ENCODE measurements at places on chromosomes 2 and 18. TPM values are rescaled to one million over a fixed set of nuclear protein-coding genes. Genes with fewer than 3 reads are reported as not detected.

DNA sequence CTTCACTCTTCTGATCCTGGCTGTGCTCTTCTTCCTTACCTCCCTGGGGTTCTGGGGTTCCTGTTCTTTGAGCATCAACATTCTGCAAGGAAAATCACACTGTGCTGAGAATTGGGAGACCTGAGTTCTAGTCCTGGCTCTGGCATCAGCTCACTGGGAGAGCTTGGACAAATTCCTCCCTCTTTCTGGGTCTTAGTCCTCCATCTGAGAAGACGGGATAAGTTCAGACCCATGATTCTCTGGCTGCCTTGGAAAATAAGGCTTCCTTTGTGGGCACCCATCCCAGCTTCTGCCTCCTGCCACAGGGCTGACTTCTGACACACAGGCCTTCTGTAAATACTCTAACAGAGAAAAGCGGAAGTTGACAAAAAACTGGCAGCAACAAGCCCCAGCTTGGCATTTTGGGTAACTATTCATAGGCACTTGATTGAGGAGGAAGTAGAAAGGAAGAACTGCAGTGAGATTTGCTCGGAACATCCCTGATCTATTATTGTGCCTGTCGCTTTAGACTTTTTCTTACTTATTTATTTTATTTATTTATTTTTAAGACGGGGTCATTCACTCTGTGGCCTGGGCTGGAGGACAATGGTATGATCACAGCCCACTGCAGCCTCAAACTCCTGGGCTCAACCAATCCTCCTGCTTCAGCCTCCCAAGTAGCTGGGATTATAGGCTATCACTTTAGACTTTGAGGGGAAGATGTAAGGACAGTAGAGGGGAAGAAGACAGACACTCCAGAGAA is 7.9 kb downstream of the PCBP1 start:
- H3K4me1 ChIP-seq, result peaks cover 48% of the 10 kb centered on the region
- DNase-seq, result peak; percentile 30
- H3K27ac ChIP-seq, result peak overlapping the region; percentile 93
- H3K4me3 ChIP-seq, result peak overlapping the region; percentile 81
- H3K36me3 ChIP-seq, result peaks cover 17% of the 10 kb centered on the region
- no peaks in the 10 kb centered on the region for H3K27me3 ChIP-seq

GRCh38 chr2:206452242-206452641 is 8.9 kb downstream of the ADAM23 start:
- H3K27me3 ChIP-seq, result peaks cover 52% of the 10 kb centered on the region
- no peaks in the 10 kb centered on the region for H3K4me1 ChIP-seq
- H3K27ac ChIP-seq, result no peak overlapping the region
- no peak for DNase-seq
- H3K36me3 ChIP-seq, result no peaks in the 10 kb centered on the region
- H3K4me3 ChIP-seq, result no peak overlapping the region

GRCh38 chr2:236744716-236745115 is 175.1 kb downstream of the ACKR3 start:
- peaks cover 4% of the 10 kb centered on the region for H3K27me3 ChIP-seq
- DNase-seq, result no peak
- H3K4me3 ChIP-seq, result no peak overlapping the region
- H3K27ac ChIP-seq, result no peak overlapping the region
- no peaks in the 10 kb centered on the region for H3K36me3 ChIP-seq

DNA sequence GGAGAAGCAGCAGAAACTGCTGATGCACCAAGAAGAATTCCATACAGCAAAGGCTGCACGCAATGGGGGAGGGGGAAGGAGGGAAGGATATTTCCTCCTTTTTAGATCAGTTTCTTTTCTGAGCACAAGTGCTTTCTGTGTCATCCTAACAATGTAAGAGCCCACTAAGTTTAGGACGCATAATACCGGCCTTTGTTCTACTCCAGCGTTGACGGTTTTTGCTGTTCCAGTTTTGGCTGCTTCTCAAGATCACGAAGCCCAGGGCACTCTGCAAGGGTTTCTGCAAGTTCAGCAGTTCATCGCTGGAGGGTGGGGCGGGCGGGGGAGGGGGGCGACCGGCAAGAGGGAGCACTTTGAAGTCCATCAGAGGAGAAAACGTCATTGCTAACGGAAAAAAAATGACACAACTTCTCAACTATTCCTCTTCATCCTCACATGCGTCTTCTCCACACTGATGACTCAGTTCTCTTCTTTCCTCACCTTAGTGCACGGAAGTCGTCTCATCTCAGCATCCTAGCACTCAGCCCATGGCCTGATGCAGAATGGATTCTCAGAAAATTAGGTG is 8.7 kb downstream of the FAM178B start:
- no peak for DNase-seq
- H3K4me3 ChIP-seq, result no peak overlapping the region
- peaks cover 13% of the 10 kb centered on the region for H3K4me1 ChIP-seq
- H3K27ac ChIP-seq, result peak overlapping the region; percentile 2
- no peaks in the 10 kb centered on the region for H3K36me3 ChIP-seq
- H3K27me3 ChIP-seq, result no peaks in the 10 kb centered on the region

GRCh38 chr2:164581050-164581449 is 40.2 kb downstream of the GRB14 start:
- H3K27me3 ChIP-seq, result no peaks in the 10 kb centered on the region
- H3K36me3 ChIP-seq, result no peaks in the 10 kb centered on the region
- no peak overlapping the region for H3K27ac ChIP-seq
- no peak for DNase-seq
- no peaks in the 10 kb centered on the region for H3K4me1 ChIP-seq
- H3K4me3 ChIP-seq, result no peak overlapping the region

DNA sequence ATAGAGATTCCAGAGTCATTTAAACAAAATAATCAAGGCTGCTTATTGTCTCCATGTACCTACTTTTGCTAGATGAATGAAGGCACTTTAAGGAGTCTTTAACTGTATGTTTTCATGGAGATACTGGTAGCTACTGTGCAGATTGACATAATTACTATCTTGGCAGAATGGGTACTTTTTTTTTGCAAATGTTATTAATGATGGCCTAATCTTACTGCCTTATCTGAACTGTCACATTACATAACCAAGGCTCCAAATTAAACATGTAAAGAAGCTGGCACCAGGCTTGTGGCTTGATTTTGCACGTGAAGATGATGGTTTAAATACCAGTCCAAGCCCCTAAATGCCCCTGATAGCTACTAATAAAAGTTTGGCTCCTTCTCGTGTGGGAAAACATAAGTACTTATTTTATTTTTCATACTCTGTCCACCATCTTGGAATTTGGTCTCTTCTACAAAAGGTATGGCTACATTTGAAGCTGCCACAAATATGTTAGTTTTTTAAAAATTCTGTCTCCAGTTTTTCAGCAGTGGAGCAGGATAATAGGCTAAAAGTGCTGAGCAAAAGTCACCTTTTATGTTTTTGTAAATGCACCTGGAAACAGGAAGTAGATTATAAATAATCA is 4.1 kb downstream of the TRIB2 start:
- no peaks in the 10 kb centered on the region for H3K27me3 ChIP-seq
- H3K4me3 ChIP-seq, result no peak overlapping the region
- H3K36me3 ChIP-seq, result peaks cover 14% of the 10 kb centered on the region
- no peak overlapping the region for H3K27ac ChIP-seq

DNA sequence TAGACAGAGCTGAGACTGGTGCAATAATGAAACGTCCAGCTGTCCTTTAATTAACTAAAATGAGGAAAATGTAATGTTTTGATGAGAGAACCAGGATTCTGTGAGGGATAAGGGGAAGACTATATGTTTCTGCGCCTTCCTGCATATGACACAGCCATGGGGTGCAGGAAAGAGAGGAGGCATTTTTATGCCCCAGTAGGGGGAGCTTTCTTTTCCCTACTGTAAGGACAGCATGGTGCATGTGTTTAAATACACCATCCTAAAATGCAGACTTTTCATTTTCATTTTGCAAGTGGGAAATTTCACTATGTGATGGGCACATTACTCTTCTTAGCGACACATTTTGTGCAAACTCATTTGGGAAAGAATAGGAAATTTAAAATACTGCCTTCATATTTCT is 446.1 kb downstream of the ARHGAP15 start:
- no peaks in the 10 kb centered on the region for H3K4me1 ChIP-seq
- H3K4me3 ChIP-seq, result no peak overlapping the region
- H3K27ac ChIP-seq, result no peak overlapping the region
- H3K27me3 ChIP-seq, result no peaks in the 10 kb centered on the region
- DNase-seq, result no peak
- peaks cover 11% of the 10 kb centered on the region for H3K36me3 ChIP-seq

DNA sequence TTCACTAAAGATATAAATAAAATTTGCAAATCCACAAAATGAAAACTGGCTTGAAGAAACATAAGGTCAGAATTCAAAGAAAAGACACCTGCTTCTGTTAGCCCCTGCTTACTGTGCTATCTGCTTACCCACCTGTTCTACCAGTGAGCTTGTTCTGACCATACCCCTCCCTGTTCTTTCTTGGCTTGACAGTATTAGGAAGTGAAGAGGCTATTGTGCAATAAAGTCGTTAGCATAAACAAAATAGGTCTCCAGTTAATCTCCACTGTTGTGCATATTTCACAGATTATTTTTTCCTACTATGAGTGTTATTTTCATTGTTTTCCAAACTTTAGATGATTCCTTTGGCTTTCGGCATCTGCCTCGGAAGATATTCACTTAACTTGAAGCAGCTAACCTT is 322.1 kb downstream of the CCDC85A start:
- H3K27me3 ChIP-seq, result no peaks in the 10 kb centered on the region
- no peak overlapping the region for H3K27ac ChIP-seq
- no peaks in the 10 kb centered on the region for H3K4me1 ChIP-seq
- no peak for DNase-seq

DNA sequence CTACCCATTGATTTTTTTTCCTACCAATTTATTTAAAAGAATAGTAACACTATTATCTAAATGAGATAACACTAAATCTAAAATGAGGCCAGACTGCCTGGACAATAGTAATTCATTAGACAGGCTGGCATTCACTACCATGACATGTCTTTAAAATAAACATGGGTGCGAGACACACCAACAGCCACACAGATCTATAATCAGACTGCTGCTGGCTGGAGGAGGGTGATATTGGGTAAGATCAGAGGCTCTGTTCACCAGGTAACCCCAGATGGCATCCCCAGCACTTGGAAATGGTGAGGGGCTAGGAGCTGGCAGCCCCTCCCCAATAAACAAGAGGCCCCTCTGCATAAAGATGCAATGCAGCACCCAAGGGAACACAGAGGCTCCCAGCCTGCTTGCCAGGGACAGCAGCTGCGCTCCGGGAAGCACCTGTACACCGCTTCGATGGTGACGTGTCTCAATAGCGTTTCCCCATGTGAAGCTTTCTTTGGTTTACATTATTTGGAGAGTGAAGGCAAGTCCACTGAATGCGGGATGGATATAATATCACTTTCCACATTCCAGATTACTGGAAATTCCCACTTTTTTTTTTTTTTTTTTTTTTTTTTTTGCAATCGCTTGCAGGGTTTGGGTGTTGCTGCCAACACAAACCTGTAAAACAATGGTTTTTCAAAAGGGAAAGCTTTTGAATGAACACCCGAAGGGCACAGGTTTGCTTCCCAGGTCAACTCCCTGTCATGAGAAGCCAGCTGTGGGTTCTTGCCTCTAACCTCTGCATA is 159.0 kb downstream of the ZNF516 start:
- no peak overlapping the region for H3K27ac ChIP-seq
- no peaks in the 10 kb centered on the region for H3K27me3 ChIP-seq

DNA sequence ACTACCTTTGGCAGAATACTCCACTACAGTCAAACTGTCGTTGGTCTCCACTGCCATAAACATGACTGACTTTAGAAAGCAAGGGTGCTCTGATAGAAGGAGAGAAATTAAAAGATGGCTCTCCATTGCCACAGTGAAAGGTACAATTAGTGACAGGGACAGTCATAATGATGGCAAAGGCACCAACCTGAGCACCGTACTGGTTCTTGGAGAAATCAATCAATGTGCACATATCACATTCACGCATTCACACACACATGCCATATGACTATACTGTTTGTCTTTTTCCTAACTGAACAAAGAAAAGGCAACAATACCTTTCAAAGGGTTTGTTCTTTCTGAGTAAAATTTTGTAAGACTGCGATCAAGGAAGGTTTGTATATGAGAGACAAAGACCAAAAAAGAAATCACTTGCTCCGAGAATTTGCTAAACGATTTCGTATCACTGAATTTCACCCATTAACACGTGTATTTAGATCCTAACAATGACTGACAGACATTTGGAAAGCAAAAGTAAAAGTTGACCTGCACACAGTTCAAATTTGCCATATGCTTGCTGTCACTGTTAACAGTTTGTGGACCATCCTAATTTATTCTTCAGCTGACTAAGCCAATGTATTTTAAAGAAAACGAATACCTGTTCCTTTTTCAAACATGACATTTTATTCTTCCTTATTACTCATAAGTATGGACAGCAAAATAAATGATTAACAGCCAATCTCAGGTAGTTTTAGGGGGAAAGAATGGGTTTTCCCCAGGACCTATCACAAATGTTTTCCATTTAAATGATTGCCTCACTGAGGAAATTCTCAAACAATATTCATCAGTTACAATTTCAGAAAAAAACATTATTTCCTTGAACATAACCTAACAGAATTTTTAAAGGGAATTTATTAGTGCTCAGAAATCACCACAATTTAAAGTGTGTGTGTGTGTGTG is 644.4 kb downstream of the ZEB2 start:
- peaks cover 14% of the 10 kb centered on the region for H3K4me1 ChIP-seq
- H3K27me3 ChIP-seq, result no peaks in the 10 kb centered on the region
- no peak for DNase-seq
- H3K27ac ChIP-seq, result peak overlapping the region; percentile 31
- no peak overlapping the region for H3K4me3 ChIP-seq
- H3K36me3 ChIP-seq, result peaks cover 6% of the 10 kb centered on the region

DNA sequence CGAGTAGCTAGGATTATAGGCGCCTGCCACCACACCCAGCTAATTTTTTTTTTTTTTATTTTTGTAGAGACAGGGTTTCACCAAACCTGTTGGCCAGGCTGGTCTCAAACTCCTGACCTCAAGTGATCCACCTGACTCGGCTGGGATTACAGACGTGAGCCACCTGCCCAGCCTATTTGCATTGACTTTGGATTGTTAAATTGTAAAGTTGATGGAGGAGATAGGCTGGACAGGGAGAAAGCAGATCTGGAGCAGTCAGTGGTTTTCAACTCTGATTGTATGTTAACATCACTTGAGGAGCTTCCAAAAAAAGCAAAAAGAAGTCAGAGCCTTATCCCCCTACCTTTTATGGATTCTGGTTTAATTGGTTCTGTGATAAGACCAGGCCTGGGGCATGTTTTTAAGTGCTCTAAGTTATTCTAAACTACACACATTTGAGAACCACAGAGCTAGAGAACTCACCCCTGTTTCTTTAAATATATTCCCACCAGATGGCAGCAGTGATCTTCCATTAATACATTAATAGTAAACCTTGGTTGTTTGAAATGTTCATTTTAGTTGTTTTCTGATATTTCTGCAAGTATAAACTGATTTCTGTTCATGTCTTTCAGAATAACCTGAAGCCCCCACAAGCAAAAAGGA is 7.5 kb downstream of the C2orf49 start:
- no peaks in the 10 kb centered on the region for H3K27me3 ChIP-seq
- H3K36me3 ChIP-seq, result peaks cover 12% of the 10 kb centered on the region
- peaks cover 8% of the 10 kb centered on the region for H3K4me1 ChIP-seq
- no peak for DNase-seq

Gene PROKR1
- 0.60 TPM for total RNA-seq

Gene ANKRD62
- total RNA-seq, result not detected

Gene ANKRD30B
- not detected for total RNA-seq

Gene RNU2-63P
- 39.1 TPM for total RNA-seq

Gene POU3F3
- not detected for total RNA-seq

Gene ZNF892
- 3.1 TPM for total RNA-seq

Gene BOK
- total RNA-seq, result not detected

Gene RTP5
- total RNA-seq, result not detected

Gene DOK6
- not detected for total RNA-seq

Gene SFTPB
- not detected for total RNA-seq

Data from activated naive CD8-positive, alpha-beta T cell treated with anti-CD3 and anti-CD28 coated beads for 36 hours (primary cell).